ENCODE measurements at places on chromosomes 11 and 22. TPM values are rescaled to one million over a fixed set of nuclear protein-coding genes. Genes with fewer than 3 reads are reported as not detected.

GRCh38 chr11:48122246-48122645, 94.4 kb upstream of the OR4B1 start:
- DNase-seq: no peak

- DNase-seq: no peak
These were observed 44.8 kb upstream of the ANO3 start for GRCh38 chr11:26287067-26287518.

DNA sequence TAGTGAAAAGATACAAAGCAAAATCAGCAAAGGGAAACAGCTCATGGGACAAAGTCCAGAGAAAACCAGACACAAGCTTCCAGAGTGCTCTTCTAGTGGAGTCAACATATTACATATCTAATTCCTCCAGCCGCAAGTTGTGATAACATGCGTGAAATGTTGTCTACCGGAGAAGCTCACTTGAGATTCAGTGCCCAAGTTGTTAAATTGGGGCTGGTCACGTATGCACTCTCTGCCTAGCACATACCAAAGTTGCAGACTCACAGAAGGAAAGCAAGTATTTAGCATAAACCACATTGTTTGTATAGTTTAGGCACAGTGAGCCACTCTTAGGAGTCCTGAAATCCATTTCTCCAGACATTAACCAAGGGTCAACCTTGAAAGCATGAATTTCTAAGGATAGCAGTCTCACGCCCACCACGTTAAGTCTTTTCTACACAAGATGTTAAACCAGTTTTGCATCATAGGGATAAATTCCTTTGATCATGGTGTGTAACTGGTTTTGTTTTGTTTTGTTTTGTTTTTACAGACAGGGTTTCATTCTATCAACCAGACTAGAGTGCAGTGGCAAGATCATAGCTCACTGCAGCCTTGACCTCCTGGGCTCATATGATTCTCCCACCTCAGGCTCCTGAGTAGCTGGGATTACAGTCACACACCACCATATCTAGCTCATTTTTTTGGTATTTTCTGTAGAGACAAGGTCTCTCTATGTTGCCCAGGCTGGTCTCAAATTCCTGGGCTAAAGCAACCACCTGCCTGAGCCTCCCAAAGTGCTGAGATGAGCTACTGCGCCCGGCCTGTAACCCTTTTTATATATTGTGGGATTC, 39.5 kb upstream of the EP300 start:
- no peak for DNase-seq

GRCh38 chr22:49469896-49470740, 357.6 kb downstream of the BRD1 start:
- no peak for DNase-seq

GRCh38 chr22:48105259-48105658, 1342.8 kb downstream of the TBC1D22A start:
- DNase-seq: no peak

DNA sequence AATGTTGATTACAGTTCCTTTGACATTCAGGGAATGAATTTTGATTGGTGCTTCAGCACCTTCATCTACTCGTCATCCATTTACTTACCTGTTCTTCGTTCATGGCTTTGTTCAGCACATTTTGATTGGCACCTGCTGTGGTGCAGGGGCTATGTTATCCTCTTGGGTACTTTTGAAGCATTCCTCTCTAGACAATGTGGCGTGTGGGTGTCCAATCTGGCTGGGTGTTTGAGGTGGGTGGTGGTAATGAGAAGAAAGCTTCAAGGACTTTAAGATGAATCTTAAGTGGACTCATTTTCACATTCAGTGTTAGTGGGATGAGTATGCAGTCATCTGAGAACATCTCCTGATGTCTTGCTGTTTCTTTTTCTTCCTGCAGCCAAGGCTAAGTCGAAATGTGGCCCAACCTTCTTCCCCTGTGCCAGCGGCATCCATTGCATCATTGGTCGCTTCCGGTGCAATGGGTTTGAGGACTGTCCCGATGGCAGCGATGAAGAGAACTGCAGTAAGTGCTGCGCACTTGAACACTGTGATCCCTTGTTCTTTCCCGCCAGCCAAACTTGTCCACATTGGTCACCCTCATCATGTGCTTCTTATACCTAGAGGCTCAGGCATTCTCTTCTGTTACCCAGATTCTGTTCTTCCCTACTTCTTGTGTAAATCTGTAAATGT, 137.5 kb downstream of the LDLRAD3 start:
- DNase-seq: no peak

- DNase-seq: no peak
These were observed 14.0 kb downstream of the CPT1A start for GRCh38 chr11:68827733-68828132.

DNA sequence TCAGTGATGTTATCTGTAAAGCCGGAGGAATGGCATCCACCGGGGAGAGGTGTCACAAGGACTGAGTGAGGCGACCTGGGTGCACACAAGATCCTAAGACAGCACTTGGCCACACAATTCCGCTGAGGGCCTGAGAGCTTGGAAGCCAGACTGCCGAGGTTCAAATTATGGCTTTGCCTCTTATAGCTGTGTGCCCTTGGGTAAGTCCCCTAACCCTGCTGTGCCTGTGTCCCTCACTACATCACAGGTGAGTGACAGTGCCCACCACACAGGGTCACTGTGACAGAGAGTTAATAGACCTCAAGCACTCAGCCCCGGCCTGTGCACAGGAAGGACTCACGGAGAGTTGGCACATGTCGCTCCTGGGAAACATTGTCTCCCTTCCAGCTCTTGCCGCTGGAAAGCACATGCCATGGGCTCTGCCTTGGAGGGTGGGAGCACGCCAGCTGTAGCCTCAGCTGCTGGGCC, 592 bp downstream of the RHOD start:
- DNase-seq: no peak

- DNase-seq: no peak
These were observed 32.3 kb downstream of the TMPRSS5 start for GRCh38 chr11:113673550-113674396.

GRCh38 chr11:36002196-36002595, 58.3 kb downstream of the LDLRAD3 start:
- no peak for DNase-seq

The ELF5 gene
- not detected for polyA plus RNA-seq

The CLDN5 gene
- polyA plus RNA-seq: 211 TPM

The SCN2B gene
- polyA plus RNA-seq: 2.1 TPM

The DCDC1 gene
- polyA plus RNA-seq: 0.16 TPM

The IGLL1 gene
- not detected for polyA plus RNA-seq

The P2RX3 gene
- polyA plus RNA-seq: not detected

The MS4A6A gene
- 150 TPM for polyA plus RNA-seq

Data from ovary (tissue), 10 donors.